ENCODE measurements at places on chromosomes 1 and 21. TPM values are rescaled to one million over a fixed set of nuclear protein-coding genes. Genes with fewer than 3 reads are reported as not detected.
A peak's percentile ranks its signal among the peaks of the same experiment; 100 is the strongest.

TRAF3IP3 gene
- polyA plus RNA-seq: not detected

KRTAP11-1 gene
- not detected for polyA plus RNA-seq

SAMD13 gene
- polyA plus RNA-seq: 0.68 TPM

BSND gene
- polyA plus RNA-seq: not detected

CLCA1 gene
- polyA plus RNA-seq: 0.01 TPM

GRCh38 chr1:119080586-119080985 is 59.9 kb downstream of the WARS2 start:
- peak overlapping the region; percentile 17 for H3K4me3 ChIP-seq
- H3K27me3 ChIP-seq: no peaks in the 10 kb centered on the region
- peaks cover 14% of the 10 kb centered on the region for H3K4me1 ChIP-seq

- no peaks in the 10 kb centered on the region for H3K4me1 ChIP-seq
- H3K27me3 ChIP-seq: no peaks in the 10 kb centered on the region
- no peak overlapping the region for H3K4me3 ChIP-seq
- no peaks in the 10 kb centered on the region for H3K36me3 ChIP-seq
Measured at GRCh38 chr1:107175102-107175909, 34.5 kb downstream of the NTNG1 start.

DNA sequence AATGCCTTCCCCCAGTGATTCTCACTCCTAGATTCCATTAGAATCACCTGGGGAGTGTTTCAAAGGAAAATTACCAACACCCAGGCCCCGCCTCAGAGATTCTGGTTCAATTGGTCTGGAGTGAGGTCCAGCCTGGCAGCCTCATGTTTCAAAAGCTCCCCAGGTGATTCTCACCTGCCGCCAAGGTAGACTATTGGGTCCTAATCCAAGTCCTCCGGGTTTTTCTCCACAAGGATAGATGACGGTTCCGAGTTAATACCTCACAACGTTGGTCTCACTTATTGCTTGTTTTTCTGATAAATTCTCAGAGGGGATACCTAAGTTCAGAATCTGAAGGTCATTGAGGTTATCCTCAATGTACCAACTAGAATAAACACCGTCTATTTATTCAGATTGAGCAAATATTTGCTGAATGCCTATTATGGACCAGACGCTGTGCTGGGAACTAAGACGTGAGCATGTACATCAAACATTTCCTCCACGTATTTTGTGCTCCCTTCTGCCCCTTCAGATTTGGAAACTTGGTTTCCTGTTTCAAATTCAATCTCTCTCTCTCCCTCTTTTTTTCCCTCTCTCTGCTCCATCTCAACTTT is 97.5 kb downstream of the SEC16B start:
- H3K36me3 ChIP-seq: no peaks in the 10 kb centered on the region
- H3K27ac ChIP-seq: no peak overlapping the region
- H3K4me1 ChIP-seq: peaks cover 5% of the 10 kb centered on the region
- H3K27me3 ChIP-seq: no peaks in the 10 kb centered on the region

- no peak overlapping the region for H3K27ac ChIP-seq
- peak; percentile 5 for DNase-seq
- no peaks in the 10 kb centered on the region for H3K4me1 ChIP-seq
Measured at GRCh38 chr1:71464016-71464415, 383.2 kb upstream of the ZRANB2 start.

DNA sequence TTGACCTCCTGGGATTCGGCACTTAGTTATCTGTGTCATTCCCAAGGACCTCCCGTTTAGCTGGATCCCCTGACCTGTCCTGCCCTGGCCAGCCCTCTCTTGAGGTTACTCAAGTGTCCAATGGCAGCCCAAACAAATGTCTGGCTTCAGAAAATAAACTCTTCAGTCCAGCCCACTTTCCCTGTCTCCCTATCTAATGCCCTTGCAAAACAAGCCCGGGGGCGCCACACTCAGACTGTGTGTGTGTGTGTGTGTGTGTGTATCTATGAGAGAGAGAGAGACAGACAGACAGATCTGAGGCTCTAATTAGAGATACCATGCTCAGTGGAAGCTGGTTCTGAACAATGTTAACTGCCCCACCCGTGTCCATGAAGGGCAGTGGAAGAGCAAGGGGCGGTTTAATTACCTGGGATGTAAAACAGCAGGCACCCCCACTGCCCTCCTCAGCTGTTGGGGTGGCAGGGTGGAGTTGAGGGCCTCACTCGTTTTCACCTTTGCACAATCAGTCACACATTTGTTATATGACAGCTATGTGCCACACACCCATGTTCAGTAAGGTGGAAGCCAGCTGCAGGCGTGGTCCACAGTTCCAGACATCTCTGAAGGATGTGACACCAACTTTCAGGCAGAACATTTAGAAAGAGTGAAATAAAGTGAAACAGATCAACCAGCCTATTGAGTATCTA is 57.4 kb downstream of the B3GALT5 start:
- no peaks in the 10 kb centered on the region for H3K4me1 ChIP-seq
- H3K27ac ChIP-seq: no peak overlapping the region
- no peak overlapping the region for H3K4me3 ChIP-seq
- no peak for DNase-seq
- no peaks in the 10 kb centered on the region for H3K27me3 ChIP-seq

DNA sequence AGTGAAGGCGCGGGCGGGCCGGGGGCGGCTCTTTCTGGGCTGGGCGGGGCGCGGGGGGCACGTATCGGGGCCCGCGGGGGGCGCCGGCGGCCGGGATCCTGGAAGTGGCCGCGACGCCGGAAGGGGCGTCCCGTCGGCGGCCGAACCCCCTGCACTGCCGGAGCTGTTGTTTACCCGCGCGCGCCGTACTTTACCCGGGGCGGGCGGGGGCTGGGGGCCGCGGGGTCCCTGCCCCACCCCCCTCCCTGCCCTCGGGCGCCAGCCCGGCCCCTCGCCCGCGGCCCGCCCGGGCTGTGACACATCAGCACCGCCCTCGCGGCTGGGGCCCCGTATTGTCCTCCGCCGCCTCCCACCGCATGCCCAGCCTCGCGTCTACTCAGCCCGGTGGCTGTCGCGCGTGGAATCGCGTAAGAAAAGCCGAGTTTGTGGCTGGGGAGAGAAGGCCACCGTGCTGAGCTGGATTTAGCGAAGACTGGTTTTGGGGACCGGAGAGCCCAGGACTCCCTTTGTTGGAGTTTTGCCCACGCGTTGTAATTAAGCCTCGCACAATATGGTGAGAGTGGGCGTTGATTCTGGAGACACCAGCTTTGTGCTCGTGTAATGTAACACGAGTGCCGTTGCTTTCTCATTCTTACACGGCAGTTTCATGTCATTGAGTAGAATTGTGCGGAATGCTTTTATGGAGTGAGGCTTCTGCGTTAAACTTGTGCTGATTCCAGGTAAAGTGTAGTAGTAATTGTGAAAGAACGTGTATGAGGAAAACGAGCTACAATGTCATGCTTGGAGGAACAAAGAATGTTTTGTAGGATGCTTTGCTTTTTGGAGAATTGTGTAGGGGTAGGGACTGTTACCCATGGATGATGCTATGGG is 559 bp downstream of the BACH1 start:
- no peaks in the 10 kb centered on the region for H3K27me3 ChIP-seq
- H3K36me3 ChIP-seq: no peaks in the 10 kb centered on the region
- H3K4me1 ChIP-seq: peaks cover 2% of the 10 kb centered on the region
- H3K27ac ChIP-seq: peak overlapping the region; percentile 97
- H3K4me3 ChIP-seq: peak overlapping the region; percentile 93

- DNase-seq: no peak
- H3K4me1 ChIP-seq: no peaks in the 10 kb centered on the region
- no peaks in the 10 kb centered on the region for H3K36me3 ChIP-seq
- H3K4me3 ChIP-seq: no peak overlapping the region
Measured at GRCh38 chr1:167861664-167862381, 52.1 kb downstream of the ADCY10 start.

- H3K27ac ChIP-seq: no peak overlapping the region
- H3K4me1 ChIP-seq: no peaks in the 10 kb centered on the region
- H3K36me3 ChIP-seq: no peaks in the 10 kb centered on the region
- DNase-seq: no peak
- no peaks in the 10 kb centered on the region for H3K27me3 ChIP-seq
Measured at GRCh38 chr21:32196001-32196400, 82.8 kb downstream of the MIS18A start.

- no peak overlapping the region for H3K27ac ChIP-seq
- no peaks in the 10 kb centered on the region for H3K36me3 ChIP-seq
- no peaks in the 10 kb centered on the region for H3K27me3 ChIP-seq
- no peaks in the 10 kb centered on the region for H3K4me1 ChIP-seq
- no peak for DNase-seq
Measured at GRCh38 chr21:44649521-44650100, 3.4 kb downstream of the KRTAP10-11 start.

DNA sequence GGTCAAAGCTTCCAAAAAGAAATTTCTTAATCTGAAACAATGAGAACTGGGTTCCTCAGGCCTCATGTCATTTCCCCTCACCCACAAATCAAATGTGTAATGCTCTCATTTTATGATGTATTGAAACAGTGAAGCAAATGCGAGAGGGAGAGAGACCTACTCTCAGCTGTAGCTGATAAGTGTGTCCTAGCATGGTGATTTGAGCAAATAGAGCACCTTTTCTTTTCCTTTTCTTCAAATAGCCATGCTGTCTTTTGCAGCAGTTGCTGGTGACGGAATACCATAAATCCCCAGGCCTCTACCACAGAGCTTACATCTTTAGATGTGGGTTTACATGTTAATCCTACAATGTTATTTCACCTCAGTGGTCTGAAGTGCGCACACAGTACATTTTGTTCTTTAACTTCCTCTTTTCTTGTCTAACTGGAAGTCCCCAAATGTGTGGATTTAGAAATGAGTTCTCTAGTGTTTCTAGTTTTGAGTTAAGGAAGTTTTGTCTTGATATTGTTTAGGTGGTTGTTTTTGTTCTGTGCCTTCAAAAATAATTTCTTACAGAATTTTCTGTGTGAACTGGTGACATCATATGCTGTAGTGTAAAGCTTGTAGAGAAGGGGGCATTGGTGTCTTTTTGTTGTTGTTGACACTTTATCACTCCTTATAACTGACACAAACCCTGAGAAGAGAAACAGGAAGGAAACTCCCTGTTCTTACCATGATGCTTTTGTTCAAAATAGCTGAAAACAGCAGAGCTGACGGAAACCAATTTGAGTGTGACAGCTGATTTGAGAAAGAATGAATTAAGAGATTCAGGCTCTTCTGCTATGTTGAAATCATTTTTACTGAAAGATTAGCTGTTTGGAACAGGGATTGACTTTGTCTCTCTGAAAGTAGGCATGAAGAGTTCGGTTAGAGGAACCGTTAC is 12.2 kb downstream of the SMAP2 start:
- H3K27me3 ChIP-seq: no peaks in the 10 kb centered on the region
- H3K27ac ChIP-seq: peak overlapping the region; percentile 23
- H3K4me1 ChIP-seq: peaks cover 35% of the 10 kb centered on the region
- H3K4me3 ChIP-seq: no peak overlapping the region
- DNase-seq: no peak
- H3K36me3 ChIP-seq: no peaks in the 10 kb centered on the region

DNA sequence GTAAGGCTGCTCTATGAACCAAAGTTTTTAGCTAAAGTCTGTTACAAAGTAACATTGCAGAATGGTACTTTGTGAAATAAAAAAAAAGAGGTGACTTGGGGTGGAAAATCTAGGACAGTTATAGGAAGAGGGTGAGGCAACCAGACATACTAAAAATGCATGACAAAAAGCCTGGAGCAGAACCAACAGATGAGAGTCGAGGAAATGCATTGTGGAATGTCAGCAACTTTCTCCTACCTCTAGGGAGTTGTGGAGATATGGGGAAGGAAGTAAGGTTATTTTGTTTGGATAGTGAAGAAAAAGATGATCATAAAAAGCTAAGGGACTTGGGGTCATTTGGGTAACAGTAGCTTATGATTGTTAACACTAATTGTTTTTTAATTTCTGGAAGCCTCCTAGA is 295.6 kb downstream of the S1PR1 start:
- no peaks in the 10 kb centered on the region for H3K36me3 ChIP-seq
- H3K4me1 ChIP-seq: no peaks in the 10 kb centered on the region
- H3K4me3 ChIP-seq: no peak overlapping the region

DNA sequence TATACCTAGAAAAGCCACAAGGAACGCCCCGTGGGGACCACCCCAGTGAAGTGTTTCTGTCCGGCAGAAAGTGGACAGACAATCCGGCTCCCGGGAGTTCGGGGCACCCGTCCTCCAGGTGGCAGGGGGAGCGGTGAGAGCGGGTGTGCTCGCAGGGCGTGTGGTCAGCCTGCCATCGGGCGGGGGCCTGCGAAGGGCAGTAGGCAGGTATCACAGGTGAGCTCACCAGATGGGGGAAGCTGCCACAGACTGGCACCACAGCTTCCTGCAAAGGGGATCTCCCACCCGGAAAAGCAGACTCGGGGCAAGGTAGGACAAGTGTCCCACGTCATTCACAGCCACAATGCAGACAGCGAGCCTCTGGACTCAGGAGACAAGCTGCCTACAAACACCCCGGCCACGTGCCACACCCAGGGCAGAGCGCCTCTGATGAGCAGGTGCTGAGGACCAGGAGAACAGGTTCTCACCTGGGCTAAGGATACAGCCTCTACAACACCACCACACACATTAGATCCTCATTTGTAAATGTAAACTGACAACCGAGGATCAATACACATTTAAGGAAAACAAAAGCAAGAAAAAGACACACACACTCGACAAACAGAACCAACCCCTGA is 36.4 kb downstream of the VPS26C start:
- no peaks in the 10 kb centered on the region for H3K27me3 ChIP-seq
- peaks cover 32% of the 10 kb centered on the region for H3K36me3 ChIP-seq
- no peak for DNase-seq
- H3K4me3 ChIP-seq: no peak overlapping the region
- no peak overlapping the region for H3K27ac ChIP-seq

DNA sequence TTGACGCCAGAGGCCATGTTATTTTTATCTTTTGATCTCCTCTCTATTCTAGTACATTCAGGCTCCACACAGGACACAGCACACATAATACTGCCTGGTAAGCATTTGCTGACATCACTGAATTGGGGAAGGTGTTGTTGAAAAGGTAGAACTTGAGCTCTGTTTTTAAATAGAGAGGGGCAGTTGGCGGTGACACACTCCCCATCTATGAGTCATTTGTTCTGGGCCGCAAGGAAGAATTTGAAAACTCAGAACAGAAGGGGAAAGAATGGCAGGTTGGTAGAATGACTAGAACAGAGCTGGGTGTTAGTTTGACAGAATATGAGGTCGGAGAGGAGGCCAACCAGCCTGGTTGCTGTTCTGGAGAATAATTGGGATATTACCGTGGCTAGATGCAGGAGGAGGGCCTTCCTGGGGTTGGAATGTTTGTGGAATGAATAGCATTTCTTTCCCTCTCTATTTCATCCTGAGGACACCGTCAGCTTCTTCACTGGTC is 52.1 kb upstream of the ERRFI1 start:
- H3K4me3 ChIP-seq: no peak overlapping the region
- no peaks in the 10 kb centered on the region for H3K36me3 ChIP-seq
- H3K4me1 ChIP-seq: peaks cover 12% of the 10 kb centered on the region
- DNase-seq: peak; percentile 94

DNA sequence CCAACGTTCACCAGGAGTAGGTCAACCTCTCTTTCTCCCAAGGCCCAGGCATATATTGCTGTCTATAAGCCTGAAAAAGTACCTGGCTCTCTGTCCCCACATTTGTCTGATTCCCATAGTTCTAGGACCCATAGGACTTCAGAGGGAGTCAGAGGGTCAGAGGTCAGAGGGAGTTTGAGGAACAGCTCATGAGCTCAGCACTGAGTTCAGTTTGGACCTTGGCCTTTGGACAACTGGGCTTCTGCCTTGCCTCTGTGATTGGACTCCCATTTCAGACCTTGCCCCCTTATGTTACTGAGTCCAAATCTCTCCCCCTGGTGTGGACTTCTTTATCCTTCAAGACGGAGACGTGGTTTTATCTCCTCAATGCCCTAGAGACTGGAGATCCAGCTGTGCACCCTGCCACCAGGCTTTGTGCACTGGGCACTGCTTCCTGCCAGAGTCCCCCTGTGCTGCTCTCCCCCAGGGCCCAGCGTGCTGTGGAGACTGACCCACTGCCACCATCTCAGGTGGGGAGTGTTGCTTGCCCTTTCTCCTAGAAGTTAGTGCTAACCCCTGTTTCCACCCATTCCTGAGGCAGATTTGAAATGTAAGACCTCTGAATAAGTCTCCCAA is 3.2 kb downstream of the CTSE start:
- H3K36me3 ChIP-seq: no peaks in the 10 kb centered on the region
- H3K27ac ChIP-seq: no peak overlapping the region
- no peaks in the 10 kb centered on the region for H3K27me3 ChIP-seq
- H3K4me3 ChIP-seq: no peak overlapping the region
- H3K4me1 ChIP-seq: no peaks in the 10 kb centered on the region

Data from fibroblast of lung (primary cell).